ENCODE measurements at places on chromosomes 7 and 10.
A peak's percentile ranks its signal among the peaks of the same experiment; 100 is the strongest.

- no peak for DNase-seq
Observed at GRCh38 chr7:143000648-143001047, 26.3 kb downstream of the OR9A2 start.

- DNase-seq: no peak
Observed at GRCh38 chr7:125061-125475, 67.3 kb upstream of the FAM20C start.

- no peak for DNase-seq
Observed at GRCh38 chr10:71945819-71946474, 18.2 kb upstream of the CHST3 start.

DNA sequence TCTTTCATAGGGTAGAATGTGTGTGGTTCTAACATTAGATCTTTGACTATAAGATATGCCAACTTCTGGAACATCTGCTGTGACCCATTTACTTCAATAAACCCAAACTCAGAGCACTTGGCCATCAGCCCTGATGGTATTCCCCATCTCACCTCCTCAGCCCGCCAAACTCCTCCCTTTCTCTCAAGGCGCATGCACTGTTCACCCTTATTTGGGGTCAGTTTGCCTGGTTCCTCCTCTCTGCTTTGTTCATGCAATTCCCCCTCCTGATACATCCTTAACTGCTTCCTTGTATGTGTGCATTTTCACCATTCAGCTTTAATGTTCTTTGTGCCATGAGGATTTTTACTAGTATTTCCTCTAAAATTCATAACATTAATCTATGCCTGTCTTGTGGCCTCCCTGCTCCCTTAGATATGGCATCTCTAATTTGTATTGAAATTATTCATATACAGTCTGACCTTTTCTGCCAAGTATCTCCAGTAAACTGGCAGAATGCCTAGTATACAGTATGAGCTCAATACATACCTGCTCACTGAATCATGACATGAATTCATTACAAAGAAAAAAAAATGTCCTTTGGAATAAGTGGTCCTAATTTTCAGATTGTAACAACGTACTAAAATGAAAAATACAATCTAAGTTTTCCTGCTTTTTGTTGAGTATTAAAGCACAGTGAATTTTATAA, 336.8 kb upstream of the IGFBP3 start:
- peak; percentile 83 for DNase-seq

Data from AG04449 (cell line).